Hematopoietic multipotent progenitor cell treated with erythropoietin and hydrocortisone succinate and interleukin-3 and kit ligand, for 15 days (in vitro differentiated cells): ENCODE measurements at places on chromosomes 6 and 20.

- no peak for DNase-seq
These were observed 43.8 kb downstream of the BMP6 start for GRCh38 chr6:7769702-7770101.

DNA sequence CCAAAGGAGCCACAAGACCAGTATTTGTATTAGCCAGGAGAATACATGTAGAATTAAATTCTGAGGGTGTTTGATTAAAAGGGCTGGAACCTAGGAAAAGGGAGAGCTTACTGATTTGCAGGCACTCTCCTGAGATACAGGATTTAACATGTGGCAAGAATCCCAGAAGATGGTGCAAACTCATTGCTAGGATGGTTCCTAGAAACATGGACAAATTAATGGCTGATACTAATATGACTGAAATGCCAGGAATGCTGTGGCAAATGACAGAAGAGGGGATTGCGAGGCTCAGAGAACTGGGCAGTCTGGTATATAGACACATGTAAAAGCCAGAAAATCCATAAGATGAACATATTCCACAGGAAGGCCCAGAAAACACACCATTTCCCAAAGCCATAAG, 118.1 kb downstream of the RWDD2A start:
- DNase-seq, result no peak

DNA sequence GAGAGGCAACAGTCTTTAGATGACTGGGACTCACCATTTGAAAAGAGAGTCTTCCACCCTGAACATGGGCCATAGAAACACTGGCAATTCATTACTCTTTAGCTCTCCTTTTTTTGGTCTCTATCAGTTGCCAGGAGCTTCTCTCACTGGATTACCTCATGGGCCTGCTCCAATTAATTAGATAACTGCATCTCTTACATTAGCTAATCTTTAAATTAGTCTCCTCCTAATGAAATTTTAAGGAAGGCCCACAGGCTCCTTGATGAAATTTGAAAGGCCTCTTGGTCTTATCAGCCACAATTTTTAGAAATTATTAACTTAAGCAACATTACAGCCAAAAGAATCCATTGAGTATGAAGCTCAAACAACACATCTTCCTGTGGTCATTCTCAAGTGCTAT, 184.4 kb downstream of the UNC5CL start:
- no peak for DNase-seq

- DNase-seq, result no peak
These were observed 176.1 kb downstream of the EPHA7 start for GRCh38 chr6:93243231-93243778.

DNA sequence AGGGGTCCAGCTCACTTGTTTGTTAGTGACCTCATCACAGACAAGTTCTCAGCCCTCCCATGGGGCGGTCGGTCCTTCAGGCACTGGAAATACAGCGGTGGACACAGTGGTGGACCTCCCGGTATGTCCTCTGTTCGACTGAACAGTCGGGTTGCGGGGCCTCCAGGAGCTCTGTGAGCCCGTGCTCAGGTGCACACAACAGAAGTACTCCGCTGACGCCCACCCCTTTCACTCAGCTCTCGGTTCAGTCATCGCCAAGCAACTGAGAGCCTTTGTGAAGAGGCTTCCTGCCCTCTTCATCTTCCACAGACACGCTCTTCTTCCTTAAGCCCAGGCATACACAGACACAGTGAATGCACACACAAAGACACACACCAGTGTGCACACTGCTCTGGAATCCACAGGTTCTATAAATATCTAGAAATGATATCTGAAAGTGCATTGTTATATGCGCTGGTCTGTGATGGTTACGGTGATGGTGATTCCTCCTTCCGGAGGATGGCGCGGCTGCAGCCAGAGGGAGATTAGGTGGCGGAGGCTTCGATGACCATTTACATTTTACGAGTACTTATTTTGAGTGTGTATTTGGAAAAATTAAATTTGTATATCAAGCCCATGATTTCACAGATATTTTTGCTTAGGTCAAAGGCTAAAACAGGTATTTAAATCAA, 46.8 kb upstream of the BHLHE23 start:
- no peak for DNase-seq

DNA sequence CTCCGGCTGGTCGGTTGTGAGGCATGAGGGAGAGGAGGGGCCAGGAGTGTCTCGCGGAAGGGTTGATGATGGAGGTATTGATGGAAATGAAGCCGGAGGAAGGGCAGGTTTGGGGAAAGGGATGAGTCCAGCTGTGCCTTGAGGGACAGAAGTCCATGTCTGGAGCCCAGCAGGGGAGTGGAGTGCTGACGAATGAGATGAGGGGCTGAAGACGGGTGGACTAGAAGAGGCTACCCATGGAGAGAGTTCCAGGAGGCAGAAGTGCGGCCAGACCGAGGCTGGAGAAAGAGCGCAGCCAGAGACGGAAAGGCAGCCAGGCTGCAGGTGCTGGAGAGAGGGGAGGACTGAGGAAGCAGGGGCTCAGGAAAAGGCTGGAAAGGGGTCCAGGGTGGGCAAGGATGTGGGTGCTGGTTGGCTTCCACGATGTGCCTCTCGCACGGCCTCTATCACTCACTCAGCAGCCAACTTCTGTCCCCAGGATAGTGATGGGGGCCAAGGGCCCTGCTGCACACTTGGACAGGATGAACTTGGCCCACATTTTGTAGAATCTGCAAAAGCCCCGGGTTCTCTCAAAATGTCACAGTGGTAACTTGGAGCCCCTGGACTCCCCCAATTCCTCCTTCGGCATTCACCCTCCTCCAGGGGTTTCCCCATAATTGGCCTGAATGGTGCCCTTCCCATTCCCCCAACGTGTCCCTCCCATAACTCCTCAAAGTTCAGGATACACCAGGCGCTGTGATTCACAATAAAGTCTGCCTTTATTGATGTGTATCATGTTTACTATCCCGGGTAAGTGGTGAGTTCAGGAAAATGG, 627 bp upstream of the EIF6 start:
- no peak for DNase-seq

DNA sequence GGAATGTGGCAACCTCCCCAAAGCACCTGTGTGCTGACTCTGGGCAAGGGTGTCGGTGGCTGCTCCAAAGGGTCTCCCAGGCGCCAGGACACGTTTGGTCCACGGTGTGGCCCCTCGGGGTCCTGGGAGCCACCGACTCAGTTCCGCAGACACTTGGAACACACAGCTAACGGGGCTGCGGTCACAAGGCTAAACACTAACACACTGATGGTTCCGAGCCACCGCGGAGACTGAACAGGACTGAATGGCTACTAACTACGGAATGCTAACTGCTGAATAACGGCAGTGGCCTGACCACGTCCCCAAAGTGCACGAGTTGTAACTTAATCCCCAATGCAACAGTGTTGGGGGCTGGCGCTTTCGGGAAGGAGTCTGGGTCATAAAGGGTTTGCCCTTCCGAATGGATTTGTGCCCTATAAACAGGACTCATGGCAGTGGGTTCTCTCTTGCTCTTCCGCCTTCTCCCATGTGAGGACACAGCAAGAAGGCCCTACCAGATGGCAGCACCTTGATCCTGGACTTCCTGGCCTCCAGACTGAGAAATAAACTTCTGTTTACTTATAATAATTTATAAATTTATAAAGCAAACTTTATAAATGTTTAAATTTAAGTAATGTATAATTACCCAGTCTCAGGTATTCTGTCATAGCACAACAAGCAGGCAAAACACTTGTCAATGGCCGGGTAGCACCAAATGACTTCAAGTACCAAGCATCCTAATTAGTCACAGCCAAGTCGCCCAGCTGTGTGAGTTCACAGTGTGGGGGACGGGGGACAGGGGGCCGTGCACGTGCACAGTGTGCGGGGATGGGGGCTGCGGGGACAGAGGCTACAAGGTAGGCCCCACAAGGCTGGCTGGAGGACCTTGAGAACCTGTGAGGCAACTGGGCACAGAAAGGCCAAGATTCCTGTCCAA, 2.3 kb upstream of the EEF1A2 start:
- no peak for DNase-seq

GRCh38 chr6:157763129-157763903, 59.7 kb upstream of the SNX9 start:
- no peak for DNase-seq

- DNase-seq, result no peak
These were observed 105.8 kb downstream of the UTRN start for GRCh38 chr6:144390886-144391285.

GRCh38 chr6:11434565-11435326, 102.8 kb upstream of the TMEM170B start:
- DNase-seq, result no peak

DNA sequence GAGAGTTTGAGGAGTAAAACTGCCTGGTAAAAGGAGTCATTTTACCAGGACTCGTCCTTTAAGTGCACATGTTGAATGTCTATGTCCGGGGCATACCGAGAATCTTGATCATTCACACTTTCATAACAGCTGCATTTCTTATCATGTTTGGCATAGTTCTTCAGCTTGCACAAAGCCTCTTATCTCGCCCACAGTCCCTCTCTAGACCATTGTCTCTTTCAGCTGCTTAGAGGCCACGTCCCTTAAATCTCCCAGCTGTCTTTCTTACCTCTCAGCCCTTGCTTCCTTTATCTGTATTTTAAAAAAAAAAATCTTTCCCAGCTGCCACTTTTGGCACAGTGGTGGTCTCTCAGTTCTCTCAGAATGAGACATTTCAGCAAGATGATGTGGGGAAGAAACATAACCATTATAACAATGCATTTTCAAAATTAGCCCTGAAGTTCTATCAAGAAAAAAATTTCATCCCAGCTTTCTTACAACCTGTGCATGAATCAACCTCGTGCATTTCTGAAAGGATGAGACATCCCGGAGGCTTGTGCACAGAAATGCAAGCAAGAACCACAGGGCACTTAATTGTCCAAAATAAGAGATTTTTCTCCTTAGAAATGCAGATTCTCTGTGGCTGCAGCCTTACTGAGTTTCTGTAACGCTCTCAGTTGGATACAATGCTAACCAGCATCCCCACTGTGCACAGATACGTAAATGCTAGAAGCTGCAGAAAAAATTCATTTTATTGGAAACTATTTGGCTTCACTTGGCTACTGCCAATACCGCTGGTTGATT, 24.2 kb downstream of the RBM24 start:
- DNase-seq, result no peak

DNA sequence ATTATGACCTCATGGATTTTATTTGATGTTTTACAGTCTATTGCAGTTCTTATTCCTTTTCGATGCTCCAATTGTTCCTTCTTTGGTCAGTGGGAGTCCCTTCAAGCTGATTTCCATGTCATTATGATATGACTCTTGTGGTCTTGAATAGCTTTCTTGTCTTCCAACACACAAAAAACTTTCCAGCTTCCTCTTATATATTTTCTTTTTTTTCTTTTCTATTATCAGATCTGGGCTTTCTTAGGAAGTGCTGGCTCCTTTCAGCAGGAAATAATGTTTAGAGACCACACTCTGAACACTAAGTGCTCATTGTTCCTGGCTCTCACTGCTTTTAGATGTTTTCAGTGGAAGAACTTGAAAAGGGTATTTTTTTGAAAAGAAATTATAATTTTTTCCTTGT, 3.1 kb upstream of the SLC17A1 start:
- DNase-seq, result no peak

GRCh38 chr6:73139681-73140383, 85.5 kb downstream of the KHDC1L start:
- no peak for DNase-seq

- DNase-seq, result no peak
These were observed 46.7 kb downstream of the RAB44 start for GRCh38 chr6:36744304-36744673.

DNA sequence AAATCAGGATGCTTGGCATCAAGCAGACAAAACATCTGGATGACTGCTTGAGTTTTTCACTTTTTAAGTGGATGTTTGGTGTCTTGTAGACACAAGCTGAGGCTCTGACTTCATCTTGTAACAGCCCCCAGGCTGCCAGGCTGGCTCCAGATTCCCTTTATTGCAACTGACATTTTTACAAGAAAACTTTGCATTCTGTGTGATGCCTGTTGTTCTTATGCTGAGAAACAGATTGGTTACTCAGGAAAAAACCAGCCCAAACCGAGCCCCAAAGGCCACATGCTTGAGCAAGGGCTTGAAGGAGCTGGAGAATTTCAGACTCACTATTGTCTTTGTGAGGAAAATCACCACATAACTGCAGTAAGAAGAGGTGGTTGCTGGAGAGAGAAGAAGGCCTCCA, 98.4 kb upstream of the PREP start:
- DNase-seq, result no peak

- DNase-seq, result peak; percentile 47
These were observed 34.8 kb downstream of the HFE start for GRCh38 chr6:26122005-26122388.
